ENCODE measurements at places on chromosomes 13 and 19.

DNA sequence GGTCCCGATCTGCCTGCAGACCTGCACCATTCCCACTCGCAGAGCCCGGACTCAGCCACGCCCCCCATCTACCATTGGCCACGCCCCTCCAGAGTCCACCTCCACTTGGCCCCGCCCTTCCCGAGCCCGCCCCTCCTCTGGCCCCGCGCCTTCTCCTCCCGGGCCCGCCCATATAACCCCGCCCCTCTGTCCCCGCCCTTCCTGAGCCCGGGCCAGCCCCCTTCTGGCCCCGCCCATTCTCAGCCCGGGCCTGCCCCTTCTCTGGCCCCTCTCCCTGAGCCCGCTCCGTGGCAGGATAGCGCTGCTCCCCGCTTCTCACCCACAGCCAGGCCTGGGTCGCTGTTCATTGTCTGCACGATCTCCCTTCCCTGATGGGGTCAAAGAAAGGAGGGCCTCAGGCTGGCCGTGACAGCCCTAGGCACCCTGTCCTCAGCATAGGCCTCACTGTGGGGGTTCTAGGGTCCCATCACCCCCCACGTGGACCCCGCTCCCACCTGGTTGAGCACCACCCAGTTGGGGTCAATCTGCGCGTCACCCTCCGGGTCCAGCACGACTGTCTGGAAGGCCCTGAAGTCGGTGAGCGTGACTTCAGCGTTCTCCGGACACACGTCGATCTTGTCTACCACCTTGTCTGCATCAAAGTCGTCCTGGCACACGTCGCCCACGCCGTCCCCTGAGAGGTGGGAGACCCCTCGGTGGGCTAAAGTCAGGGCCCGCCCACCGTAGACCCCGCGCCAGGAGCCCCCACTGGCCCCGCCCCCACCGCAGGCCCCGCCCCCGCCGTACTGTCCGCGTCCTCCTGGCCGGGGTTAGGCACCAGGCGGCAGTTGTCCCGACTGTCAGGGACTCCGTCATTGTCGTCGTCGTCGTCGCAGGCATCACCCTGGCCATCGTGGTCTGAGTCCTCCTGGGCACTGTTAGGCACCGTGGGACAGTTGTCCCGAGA lies 5.7 kb downstream of the COMP start:
- no peak for DNase-seq

- DNase-seq: no peak
These were observed 361.4 kb downstream of the EFNB2 start for GRCh38 chr13:106173891-106174610.

DNA sequence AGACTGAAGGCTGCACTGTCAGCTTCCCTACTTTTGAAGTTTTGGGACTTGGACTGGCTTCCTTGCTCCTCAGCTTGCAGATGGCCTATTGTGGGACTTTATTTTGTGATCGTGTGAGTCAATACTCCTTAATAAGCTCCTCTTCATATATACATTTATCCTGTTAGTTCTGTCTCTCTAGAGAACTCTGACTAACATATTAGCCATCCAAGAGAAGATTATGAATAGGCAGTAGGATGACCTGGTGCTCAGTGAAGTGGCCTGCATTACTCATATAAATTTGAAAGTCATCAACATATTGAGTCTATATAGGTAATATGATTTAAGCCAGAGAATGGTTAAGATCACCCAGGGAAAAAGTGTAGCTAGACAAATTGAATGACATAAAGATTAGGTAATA lies 136.3 kb upstream of the UFM1 start:
- DNase-seq: no peak

- DNase-seq: no peak
These were observed 9.5 kb downstream of the IL17D start for GRCh38 chr13:20713014-20713376.

- DNase-seq: no peak
These were observed 167.2 kb downstream of the UQCRFS1 start for GRCh38 chr19:29045679-29046254.

DNA sequence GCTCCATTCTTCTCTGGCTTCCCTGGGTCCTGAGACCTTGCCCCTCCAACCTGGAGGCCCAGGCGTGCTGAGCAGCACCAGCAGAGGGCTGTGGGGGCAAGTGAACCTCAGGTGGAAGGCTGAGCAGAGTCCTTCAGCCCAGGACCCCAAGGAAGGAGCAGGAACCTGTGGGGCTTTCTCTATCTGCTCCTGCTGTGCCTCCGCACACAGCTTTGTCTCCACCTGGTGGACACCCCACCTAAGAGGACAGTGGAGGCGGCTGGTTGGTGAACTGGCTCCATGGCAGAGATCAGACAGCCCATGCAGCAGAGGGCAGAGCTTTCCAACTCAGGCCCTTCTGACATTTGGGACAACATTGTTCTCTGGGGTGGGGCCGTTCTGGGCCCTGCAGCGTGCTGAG lies 19.7 kb downstream of the ZFR2 start:
- no peak for DNase-seq

DNA sequence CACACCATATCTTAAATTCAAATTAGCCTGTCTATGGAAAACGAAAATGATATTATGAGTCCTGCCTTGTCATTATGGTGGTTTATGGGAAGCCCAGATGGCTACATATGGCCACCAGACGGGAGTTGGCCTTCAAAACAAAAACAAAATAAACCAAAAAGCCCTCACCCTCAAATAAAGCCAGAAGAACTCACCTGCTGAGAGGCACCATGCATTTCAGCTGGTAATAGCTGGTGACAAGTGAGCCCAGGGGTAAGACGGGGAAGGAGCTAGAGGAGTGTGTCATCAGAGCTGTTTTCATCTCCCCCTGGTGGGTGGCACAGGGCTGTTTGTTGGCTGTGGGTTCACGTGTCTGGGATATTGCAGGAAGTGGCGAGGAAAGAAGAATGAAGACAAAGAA lies 152.9 kb downstream of the EFNB2 start:
- no peak for DNase-seq

DNA sequence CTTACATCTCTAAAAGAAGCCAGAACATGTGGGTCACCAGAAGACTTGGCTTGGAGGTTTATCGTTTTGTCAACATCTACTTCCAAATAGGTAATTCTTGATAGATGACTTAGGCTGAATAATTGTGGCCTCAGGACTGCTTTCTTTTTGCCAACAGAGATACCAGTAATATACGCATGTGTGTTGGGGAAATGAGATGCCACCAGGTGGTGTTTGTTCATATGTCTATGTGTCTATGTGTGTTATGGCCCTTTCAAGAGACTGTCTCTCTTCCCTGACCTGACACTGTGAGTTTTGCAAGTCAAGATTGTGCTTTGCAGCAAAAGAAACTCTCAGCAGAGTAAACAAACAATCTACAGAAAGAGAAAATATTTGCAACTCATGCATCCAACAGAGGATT lies 31.6 kb upstream of the METTL21C start:
- DNase-seq: no peak

DNA sequence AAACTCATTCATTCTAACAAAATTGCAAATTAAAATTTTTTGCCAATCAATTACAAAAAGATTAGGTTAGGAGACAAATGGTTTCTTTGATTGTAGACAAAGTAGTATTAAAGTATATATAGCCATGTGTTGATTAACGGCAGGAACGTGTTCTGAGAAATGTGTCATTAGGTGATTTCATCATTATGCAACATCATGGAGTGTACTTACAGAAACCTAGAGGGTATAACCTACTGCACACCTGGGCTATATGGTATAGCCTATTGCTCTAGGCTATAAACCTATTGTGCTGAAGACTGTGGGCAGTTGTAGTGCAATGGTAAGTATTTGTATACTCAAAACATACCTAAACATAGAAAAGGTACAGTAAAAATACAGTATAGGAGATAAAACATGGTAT lies 906.8 kb upstream of the SPRY2 start:
- DNase-seq: no peak

DNA sequence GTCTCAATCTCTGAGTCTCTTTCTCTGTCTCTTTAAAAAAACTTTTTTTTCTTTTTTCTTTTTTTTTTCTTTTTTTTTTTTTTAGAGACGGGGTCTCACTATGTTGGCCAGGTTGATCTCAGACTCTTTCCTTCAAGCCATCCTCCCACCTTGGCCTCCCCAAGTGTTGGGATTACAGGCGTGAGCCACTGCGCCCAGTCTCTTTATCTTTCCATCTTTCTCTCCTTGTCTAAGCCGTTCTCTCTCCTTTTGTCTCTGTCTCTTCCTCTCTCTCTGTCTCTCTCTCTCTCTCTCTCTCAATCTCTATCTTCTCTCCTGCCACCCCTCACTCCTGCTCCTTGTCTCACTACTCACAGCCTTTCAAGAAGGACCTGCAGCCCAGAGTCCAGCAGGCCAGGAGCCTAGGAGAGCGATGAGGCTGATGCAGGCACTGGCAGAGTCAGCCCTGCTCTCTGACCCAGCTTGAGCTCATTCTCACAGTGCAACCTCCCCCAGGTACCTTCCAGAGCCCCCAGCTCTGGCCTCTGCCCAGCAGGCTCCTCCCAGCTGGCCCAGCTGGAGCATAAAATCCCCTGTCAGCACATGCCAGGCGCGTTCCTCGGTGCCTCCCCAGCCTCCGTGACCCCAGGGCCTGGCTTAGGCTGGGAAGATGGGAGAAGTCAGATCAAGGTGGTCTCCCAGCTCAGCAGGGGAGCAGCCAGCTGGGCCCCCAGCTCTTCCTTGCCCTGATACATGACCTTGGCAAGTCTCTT lies at the start of gene NPHS1:
Gene NPHS1 (minus strand): TSS at position 476 of the 752 bp plus-strand sequence. CDS start 667 bp downstream, outside the sequence.
- DNase-seq: no peak

DNA sequence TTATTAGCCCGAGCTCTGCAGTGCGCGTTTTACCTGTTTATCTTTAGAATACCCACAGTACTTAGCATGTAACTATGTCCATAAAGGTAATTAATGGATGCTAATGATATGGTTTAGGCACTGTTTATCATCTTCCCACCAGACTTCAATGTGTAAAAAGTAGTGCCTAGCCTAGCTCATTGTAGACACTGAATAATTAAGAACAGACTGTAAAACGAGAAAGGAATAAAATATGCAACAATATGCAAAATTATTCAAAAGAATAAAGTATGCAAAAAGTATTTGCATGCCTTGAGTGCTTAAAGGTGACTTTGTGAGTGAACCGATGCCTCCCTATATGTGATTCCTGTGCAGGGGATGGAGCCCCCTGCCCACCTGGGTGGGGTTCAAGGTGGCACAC lies 35.7 kb upstream of the RNF113B start:
- DNase-seq: no peak
